ENCODE measurements at places on chromosomes 7 and 10. TPM values are rescaled to one million over a fixed set of nuclear protein-coding genes. Genes with fewer than 3 reads are reported as not detected.

DNA sequence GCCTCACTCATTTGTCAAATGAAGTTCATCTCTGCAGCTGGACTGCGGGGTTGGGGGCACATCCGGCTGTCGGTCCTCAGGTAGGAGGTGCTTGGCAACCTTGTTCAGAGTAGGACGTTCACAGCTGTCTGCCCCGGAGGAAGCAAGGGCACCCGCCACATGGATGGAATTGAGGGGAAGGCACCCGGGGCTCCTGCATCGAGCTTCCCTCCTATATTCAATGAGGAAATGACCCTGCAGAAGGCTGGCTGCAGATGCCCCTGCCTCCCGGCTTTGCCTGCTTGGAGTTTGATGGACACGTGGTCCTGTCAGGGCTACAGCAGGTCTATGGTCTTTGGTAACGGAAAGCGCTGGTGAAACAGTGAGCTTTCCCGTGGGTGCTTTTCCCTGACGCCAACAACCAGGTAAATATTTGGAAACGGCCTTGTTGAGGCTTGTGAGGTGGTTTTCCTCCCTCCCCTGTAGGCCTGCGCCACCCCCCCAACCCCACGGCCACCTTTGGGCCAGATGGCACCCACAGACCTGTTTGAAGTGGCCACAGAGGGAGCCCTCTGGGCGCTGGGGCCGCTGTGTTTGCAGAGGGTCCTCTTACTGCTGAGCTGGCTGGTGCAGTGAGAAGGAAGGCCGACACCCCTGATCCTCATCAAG is 32.9 kb downstream of the HTRA1 start:
- no peaks in the 10 kb centered on the region for H3K27me3 ChIP-seq
- H3K36me3 ChIP-seq: no peaks in the 10 kb centered on the region
- DNase-seq: no peak
- H3K4me1 ChIP-seq: no peaks in the 10 kb centered on the region
- no peak overlapping the region for H3K27ac ChIP-seq

DNA sequence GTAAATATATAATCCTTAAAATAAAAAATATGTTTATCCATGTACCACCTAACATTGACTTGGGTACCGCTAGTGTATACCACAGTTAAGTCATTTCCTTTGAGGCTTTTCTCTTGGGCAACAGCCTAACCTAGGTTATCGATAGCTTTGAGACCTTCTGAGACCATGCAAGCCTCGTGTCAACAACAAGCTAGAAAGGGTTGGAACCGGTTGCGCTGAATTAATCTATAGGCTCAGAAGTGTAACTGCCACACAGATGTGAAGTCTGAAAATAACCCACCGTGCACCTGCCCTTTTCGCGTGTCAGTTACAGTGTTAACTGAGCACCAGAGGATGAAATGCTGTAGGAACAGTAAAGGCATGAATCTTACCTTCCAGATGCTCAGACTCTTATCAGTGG is 59.8 kb downstream of the ARID5B start:
- H3K4me1 ChIP-seq: no peaks in the 10 kb centered on the region
- H3K36me3 ChIP-seq: no peaks in the 10 kb centered on the region
- H3K27ac ChIP-seq: no peak overlapping the region
- H3K27me3 ChIP-seq: no peaks in the 10 kb centered on the region
- DNase-seq: no peak
- no peak overlapping the region for H3K4me3 ChIP-seq

The ADRA2A gene
- total RNA-seq: 12.3 TPM

The VSIR gene
- total RNA-seq: 23.1 TPM

The IFIT2 gene
- total RNA-seq: 4.1 TPM

- no peaks in the 10 kb centered on the region for H3K36me3 ChIP-seq
- no peak for DNase-seq
- no peaks in the 10 kb centered on the region for H3K4me1 ChIP-seq
These were observed at the start of gene CPA5 for GRCh38 chr7:130344271-130344866. TSS of gene CPA5 (plus strand) at chr7:130344816. CDS start at chr7:130346486, 1,670 bp downstream.

DNA sequence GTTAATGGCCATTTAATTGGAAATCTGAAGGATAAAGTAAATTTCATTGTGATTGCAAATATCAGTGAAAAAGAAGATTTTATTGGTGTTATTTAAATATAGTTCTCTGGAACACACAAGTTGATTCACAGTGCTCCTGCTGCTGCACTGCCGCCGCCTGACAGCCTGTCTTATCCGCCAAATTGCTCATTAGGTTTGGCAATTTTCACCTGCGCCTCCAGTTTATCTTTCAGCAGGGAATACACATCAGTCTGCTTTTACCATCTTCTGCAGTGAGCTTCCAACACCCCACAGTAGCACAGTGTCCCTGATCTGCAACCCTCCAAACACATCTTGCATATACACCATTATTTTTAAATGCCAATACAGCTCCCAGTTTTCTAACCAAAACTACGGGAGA is 308.3 kb downstream of the PARD3 start:
- peaks cover 4% of the 10 kb centered on the region for H3K4me1 ChIP-seq
- H3K36me3 ChIP-seq: no peaks in the 10 kb centered on the region

GRCh38 chr7:159032753-159033472 is 111.8 kb downstream of the VIPR2 start:
- peak; percentile 1 for DNase-seq
- H3K27ac ChIP-seq: no peak overlapping the region
- H3K27me3 ChIP-seq: no peaks in the 10 kb centered on the region
- no peaks in the 10 kb centered on the region for H3K4me1 ChIP-seq
- H3K4me3 ChIP-seq: no peak overlapping the region
- no peaks in the 10 kb centered on the region for H3K36me3 ChIP-seq

DNA sequence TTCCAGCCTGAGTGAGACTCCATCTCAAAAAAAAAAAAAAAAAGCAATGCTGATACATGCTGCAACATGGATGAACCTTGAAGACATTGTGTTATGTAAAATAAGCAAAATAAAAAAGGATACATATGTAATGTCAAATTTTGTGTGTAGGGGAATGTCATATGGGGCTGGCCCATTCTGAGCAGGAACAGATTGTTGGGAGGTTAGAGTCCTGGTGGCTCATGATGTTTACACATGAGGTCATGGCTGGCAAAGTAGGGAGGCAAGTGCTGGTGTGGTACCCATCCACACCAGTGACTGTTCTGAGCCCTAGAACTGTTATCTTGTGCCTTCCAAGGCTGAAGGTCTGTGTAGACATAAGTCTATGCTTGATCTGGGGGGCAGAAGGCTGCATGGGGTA is 37.6 kb downstream of the ZNF92 start:
- H3K4me3 ChIP-seq: no peak overlapping the region
- H3K27me3 ChIP-seq: no peaks in the 10 kb centered on the region
- no peak overlapping the region for H3K27ac ChIP-seq

- DNase-seq: no peak
- H3K36me3 ChIP-seq: no peaks in the 10 kb centered on the region
- H3K27ac ChIP-seq: no peak overlapping the region
- H3K27me3 ChIP-seq: no peaks in the 10 kb centered on the region
These were observed 78.0 kb downstream of the PRKAG2 start for GRCh38 chr7:151798851-151799448.

DNA sequence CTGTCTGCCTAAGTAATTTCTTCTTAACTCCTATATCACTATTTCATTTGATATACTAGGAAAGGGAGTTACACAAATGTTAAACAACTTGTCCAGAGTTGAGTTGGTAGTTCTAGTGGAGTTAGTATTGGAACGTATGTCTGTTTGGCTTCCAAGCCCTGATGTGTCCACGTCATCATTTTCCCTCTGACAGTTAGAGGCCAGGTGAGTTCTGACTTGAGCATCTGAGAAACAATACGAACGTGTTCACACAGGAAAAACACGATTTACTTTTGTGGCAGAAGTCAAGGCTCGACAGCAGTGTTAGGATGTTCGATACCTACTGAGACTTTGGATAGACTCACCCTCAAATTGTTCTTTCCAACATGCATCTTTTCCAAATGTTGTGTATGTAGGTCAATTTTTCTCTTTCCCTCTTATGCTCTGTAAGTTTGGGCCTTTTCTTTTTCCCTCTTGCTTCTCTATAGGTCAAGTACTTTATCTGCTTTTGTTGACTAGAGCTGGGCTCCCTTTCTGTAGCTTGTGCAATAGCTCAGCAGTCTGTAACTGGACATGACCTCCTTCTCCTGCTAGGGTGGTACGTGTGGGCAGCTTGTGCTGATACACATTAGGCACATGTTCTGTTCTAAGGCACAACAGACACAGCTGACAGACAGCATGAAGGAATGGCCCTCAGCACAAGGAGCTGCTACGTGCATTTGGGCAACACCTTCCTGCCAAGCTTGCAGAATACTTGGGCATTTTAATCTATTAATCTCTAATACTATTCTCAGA is 222.9 kb downstream of the PTEN start:
- H3K4me1 ChIP-seq: no peaks in the 10 kb centered on the region
- no peaks in the 10 kb centered on the region for H3K27me3 ChIP-seq
- DNase-seq: no peak
- H3K36me3 ChIP-seq: no peaks in the 10 kb centered on the region

The BMS1 gene
- total RNA-seq: 18.2 TPM

The HEPACAM2 gene
- 0.45 TPM for total RNA-seq

The NME8 gene
- total RNA-seq: not detected

The PCLO gene
- 14.5 TPM for total RNA-seq

- no peak overlapping the region for H3K4me3 ChIP-seq
- H3K27me3 ChIP-seq: no peaks in the 10 kb centered on the region
- no peaks in the 10 kb centered on the region for H3K4me1 ChIP-seq
- H3K27ac ChIP-seq: no peak overlapping the region
- no peaks in the 10 kb centered on the region for H3K36me3 ChIP-seq
- no peak for DNase-seq
These were observed 23.8 kb upstream of the AHR start for GRCh38 chr7:17274551-17275245.

DNA sequence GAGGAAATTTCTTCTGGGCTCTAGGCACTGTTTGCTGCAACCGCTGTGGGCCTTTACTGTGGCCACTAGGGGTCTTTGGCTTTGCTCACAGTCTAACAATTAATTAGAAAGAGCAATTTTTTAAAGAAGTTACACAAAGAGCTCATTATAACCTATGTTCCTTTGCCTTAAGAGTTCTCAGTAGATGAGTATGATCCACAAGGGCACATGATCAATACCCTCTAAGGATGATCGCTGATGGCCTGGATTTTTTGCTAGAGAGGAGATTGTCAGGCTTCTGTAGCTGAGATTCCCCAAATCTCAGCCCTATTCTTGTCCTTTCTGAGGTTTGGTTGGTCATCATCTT is 80.8 kb upstream of the RHOBTB1 start:
- H3K4me3 ChIP-seq: no peak overlapping the region
- H3K27me3 ChIP-seq: no peaks in the 10 kb centered on the region
- no peaks in the 10 kb centered on the region for H3K4me1 ChIP-seq
- H3K36me3 ChIP-seq: no peaks in the 10 kb centered on the region

The GRID2IP gene
- total RNA-seq: 2.6 TPM

The CAMK2B gene
- total RNA-seq: 16.9 TPM

DNA sequence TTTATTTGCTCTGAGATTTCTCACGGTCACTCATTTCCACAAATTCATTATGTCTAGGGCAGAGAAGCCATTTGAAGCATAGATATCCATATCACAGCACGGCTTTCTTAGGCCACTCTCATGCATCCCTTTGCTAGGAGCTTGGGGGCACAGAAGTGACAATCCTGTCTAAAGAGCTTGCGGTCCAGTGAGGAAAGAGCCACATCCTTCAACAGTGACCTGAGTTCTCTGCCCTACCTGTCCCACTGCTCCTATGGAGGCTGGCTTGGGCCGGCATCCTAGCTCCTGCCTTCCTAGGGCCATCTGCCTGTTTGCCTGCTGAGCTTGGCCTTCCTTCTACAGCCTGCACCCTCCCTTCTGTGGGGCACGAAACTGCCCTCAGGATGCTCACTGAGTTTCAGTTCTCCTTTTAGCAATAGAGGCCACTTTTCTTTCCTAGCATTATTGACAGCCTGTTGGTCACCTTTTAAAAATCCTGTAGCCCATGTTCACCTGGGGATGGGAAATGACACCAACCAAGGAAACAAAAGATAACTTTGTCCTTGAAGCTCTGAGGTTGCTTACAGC is 212.1 kb upstream of the GRB10 start:
- DNase-seq: no peak
- no peaks in the 10 kb centered on the region for H3K36me3 ChIP-seq
- H3K27ac ChIP-seq: no peak overlapping the region
- H3K27me3 ChIP-seq: no peaks in the 10 kb centered on the region

The LFNG gene
- total RNA-seq: 45.6 TPM

GRCh38 chr10:36621346-36621745 is 504.1 kb upstream of the ANKRD30A start:
- DNase-seq: no peak
- no peaks in the 10 kb centered on the region for H3K27me3 ChIP-seq

DNA sequence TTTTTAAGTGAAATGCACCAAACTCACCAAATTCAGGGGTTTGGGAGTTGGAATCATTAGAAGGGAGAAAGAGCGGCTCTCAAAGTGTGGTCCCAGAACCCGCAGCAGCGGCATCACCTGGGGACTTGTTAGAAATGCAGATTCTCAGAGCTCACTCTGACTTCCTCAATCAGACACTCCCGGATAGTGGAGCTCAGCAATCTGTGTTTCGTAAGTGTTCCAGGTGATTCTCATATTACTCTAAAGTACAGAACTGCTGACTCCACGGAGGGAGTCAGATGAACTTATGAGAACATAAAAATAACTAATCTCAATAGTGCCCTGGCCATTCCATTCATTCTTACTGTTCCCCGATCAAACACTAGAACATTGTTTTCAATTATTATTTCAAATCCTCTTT is 358.7 kb upstream of the MYO3A start:
- H3K27me3 ChIP-seq: no peaks in the 10 kb centered on the region
- no peak overlapping the region for H3K27ac ChIP-seq
- no peaks in the 10 kb centered on the region for H3K4me1 ChIP-seq
- no peak overlapping the region for H3K4me3 ChIP-seq

The TAS2R4 gene
- total RNA-seq: 2.2 TPM

The NPSR1 gene
- total RNA-seq: not detected

The ATRNL1 gene
- total RNA-seq: 22.9 TPM

The VWC2 gene
- total RNA-seq: not detected

DNA sequence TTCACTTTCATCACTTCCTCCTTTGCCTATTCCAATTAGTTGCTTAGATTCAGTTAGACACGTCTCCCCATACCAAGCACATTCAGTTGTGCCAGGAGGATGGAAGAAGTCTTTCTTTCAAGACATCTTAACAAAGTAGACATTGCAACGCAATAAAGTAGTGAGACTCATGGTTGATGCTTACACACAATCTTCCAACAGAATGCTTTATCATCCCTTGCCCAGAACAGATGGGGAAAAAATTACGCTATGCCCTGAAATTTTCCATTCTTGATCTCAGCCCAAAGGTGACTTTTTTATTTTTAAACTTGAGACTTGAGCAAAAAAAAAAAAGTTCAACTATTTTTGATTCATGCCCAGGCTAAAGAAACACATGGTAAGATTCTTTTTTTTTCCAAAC is 74.9 kb downstream of the KCNMA1 start:
- H3K4me1 ChIP-seq: no peaks in the 10 kb centered on the region
- no peaks in the 10 kb centered on the region for H3K36me3 ChIP-seq
- H3K4me3 ChIP-seq: no peak overlapping the region
- H3K27ac ChIP-seq: no peak overlapping the region
- no peak for DNase-seq
- no peaks in the 10 kb centered on the region for H3K27me3 ChIP-seq

The DNAJC9 gene
- 26.2 TPM for total RNA-seq

DNA sequence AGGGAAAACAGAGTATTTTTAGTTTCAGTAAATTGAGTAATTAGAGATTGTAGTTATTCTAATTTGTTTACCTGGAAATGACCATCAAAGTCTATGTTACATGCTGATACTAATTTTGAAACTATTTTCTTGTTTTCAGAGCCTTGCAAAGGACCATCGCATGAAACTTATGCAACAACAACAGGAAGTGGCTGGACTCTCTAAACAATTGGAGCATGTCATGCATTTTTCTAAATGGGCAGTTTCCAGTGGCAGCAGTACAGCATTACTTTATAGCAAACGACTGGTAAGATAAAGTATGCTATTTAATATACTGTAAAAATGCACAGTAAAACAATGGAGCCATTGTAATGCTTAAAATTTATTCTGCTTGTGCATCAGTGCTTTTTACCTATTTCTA is 78.5 kb downstream of the TRIM24 start:
- no peak for DNase-seq
- no peak overlapping the region for H3K4me3 ChIP-seq

The OR6V1 gene
- total RNA-seq: not detected

The PAX4 gene
- total RNA-seq: not detected

All from prostate gland (tissue), 2 donors.